ENCODE measurements at places on chromosomes 16 and 17. TPM values are rescaled to one million over a fixed set of nuclear protein-coding genes. Genes with fewer than 3 reads are reported as not detected.

- DNase-seq: no peak
Observed at GRCh38 chr17:49592263-49592662, 16.6 kb downstream of the NXPH3 start.

DNA sequence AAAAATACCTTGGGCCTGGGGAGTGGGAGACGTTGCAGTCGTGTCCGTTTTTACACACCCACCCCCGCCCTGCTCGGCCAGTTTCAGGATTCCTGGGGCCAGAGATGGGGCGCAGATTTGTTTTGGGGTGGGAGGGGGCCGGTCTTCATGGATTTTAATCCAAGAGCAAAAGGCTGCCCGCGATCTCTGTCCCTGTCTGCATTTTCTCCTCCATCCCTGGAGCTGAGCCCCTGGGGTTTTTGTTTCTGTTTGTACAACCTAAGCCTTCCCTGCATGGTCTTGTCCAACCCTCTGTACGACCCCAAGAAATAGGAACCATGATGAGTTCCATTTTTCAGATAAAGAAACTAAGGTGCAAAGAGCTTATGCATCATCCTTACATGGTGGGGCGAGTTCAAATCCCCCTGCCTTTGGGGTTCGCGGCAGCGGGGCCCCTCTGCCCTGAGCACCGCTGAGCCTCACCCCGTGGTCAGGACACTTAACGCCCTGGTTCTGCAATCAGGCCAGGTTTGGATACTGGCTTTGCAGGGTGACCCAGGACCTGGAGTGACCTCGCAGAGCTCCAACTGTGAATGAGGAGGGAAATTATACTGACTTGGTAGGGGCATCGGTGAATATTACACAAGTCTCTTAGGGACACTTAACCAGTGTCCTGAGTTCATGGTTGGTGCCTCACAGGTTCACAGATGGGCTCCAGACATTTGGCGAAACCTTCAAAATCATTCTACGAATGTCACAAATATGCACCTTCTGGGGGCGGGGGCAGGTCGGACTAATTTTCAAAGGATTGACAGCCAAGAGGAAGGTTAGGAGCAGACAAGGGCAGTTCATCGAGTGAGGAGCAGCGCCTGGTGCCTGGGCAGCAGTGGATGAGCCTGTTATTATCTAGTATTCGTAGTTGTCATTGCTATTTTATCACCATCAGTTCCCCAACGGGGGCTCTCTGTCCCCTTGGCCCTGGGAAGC, 4.1 kb upstream of the FOXF1 start:
- DNase-seq: peak; percentile 79

MMP15 gene
- 7.7 TPM for total RNA-seq

- no peak for DNase-seq
Observed at GRCh38 chr17:64767269-64767997, 105.3 kb upstream of the SMURF2 start.

PAQR4 gene
- 1.5 TPM for total RNA-seq

ABCA9 gene
- total RNA-seq: 16.8 TPM

DNA sequence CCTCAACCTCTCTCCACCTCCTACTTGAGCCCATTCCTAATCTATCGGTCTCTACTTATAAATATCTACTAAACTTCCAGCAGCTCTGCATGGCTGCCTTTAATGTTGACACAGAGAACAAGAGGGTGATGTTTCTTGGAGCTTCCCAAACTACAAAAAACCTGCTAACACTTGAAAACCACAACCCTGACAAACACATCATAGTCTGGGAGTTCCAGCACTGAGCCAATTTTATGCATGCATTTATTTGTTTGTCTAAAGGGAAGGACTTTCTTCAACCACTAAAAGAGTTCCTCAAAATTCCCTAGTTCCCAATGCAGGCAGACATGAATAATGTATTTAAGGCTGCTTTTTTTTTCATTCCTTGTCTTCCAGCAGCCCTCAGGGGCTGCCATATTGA, 331.8 kb upstream of the XYLT1 start:
- DNase-seq: no peak

GINS2 gene
- total RNA-seq: 1.8 TPM

DNA sequence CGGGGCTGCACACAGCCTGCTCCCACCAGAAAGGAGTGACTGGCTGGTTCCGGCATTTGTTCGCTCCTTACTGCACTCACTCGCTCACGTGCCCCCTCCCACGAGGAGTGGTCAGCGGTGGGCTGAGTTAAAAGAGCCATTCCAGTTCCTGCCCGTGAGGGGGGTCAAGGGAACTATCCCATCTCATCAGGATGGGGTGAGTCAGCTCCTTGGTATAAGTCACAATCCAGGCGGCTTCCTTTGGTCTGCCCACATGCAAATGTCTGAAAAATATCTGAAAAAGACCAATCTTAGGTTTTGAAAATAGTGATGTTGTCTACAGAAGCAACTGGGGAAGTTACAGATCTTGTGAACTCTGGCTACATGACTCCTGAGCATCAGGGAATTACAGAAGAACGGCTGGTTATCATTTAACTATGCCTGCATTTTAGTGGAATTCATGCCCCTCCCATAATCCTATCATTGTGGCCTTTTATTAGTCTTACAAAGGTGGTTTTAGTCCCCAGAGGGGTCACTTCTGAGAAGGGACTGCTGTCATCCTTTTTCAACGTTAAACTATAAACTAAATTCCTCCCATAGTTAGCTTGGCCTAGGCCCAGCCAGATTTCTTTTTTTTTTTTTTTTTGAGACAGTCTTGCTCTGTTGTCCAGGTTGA, 9.8 kb upstream of the TNFSF12 start:
- DNase-seq: no peak

DNA sequence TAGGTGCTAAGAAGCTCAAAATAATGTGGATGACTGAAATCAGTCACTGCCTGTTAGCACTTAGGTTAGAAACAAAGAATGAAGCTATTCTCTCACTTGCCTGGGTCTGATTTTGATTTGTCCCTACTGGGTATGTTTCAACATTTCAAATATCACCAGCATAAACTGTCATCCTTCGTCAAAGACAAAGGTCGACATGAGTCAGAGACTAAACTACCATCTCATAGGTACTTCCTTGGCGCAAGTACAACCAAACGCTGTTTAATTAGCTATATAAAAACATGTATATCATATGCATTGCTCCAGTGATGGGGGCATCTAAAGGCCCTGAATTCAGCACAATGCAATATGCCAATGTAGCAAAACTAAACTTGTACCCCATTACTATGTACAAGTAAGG, 4.0 kb downstream of the AKTIP start:
- no peak for DNase-seq

GRCh38 chr16:10554569-10554968, 25.8 kb downstream of the EMP2 start:
- DNase-seq: no peak

GRCh38 chr17:1742371-1743087, at the start of gene SERPINF2:
TSS of gene SERPINF2 (plus strand) at chr17:1742871. CDS start at chr17:1744996, 2,125 bp downstream.
- peak; percentile 74 for DNase-seq

GRCh38 chr17:72254808-72255449, 134.1 kb downstream of the SOX9 start:
- no peak for DNase-seq

DNA sequence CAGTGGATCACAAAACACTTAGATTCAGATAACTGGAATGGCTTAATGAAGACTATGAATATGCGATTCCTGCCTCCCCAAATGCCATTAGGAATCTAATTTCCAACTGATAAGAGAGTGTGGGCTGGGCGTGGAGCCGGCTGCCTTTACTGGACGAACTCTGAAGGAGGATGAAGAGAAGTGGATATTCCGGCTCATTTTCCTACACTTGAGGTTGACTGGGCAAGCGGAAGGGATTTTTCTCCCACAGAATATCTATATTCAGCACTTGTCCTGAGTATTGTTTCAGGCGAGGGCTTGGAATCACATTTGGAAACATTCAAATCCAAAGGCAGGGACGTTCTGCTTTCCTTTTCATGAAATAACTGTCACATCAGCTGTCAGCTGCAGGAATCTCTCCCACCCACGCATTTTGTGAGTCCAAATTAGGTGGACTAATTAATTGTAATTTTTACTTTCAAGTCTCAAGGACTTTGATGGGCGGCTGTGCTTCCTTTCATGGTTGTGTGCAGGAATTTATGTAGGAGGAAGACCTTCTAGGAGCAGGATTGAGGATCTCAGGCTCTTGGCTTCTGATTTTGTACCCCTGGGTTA, 138.5 kb downstream of the PITPNC1 start:
- DNase-seq: no peak

DNA sequence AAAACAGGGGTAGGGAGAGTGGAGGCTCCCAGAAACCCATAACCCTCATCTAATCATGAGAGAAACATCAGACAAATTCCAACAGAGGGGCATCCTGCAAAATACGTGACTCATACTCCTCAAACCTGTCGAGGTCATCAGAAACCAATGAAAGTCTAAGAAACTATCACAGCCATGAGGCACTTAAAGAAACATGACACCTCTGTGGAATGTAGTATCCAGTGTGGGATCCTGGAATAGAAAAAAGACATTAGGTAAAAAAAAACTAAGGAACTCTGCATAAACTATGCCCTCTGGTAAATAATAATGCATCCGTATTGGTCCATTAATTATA, 16.4 kb downstream of the CDH5 start:
- DNase-seq: no peak

DNA sequence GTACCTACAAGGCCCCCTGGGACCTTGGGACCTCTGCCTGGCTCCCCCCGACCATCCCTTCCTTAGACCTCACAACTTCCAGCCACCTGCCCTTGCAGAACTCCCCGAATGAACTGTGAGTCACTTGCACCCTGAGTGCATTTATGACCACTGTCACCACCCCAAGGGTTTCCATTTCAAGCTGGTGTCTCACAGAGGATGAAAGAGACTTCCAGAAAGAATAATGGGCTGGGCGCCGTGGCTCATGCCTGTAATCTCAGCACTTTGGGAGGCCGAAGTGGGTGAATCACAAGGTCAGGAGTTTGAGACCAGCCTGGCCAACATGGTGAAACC, 124.5 kb upstream of the CIBAR2 start:
- peak; percentile 95 for DNase-seq

DNA sequence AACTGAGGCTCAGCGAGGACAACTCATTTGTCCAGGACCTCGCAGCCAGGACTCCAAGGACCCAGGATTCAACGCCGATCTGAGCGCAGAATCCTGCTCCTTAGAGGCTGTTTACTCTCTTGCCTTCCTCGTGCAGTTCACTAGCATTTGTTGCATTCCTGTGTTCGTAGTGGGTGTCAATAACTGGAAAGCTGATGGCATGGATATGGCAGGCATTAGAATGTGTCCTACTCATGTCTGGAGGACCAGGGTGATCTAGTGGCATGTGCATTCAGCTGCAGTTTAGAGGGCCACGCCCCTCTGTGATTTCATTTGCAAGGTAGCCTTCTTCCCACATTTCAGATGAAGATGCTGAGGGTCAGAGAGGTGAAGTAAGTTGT, 510 bp downstream of the CRISPLD2 start:
- peak; percentile 86 for DNase-seq

CLEC18C gene
- total RNA-seq: 0.36 TPM

Measured in osteoblast (primary cell).